ENCODE measurements at places on chromosomes 3 and 15.

DNA sequence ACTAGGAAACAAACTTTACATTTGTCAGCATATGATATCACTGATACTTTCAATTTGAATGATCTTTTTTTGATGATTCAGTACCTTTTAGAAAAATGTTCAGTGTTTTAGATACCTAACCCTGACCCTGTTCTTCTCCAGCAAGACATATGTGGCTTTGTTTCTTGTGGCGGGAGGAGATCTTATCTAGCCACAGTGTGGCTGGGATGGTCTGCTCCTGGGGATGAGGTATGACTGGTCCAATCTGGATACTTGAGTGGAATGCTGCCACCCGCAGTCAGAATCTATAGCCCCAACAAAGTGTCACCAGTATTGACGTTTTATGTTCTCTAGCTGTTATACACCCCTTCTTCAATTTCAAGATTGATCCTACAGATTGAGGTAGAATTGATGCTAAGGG, 439.0 kb upstream of the GOLIM4 start:
- DNase-seq: no peak

DNA sequence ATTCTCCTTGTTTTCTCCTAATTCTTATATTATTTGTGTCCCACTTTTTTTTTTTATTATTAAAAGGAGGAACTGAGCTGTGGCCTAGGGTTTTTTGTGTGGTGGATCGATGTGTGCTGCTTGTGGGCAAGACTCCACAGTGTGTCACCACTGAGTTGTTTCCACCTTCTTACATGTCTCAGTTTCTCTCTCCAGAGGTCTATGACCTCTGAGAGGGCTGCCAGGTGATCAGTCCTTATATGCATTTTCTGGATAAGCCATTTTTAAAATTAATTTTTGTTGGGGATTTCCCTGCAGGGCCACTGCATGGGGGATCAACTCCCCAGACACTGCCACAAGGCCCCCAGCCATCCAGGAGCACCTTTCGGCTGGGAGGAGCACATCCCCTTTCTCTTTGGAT, 27.8 kb downstream of the IQCF6 start:
- no peak for DNase-seq

- DNase-seq: no peak
These were observed at the start of gene SLCO2A1 for GRCh38 chr3:134029734-134030378. SLCO2A1 (minus strand) TSS chr3:134029925; CDS start chr3:134029802, 123 bp downstream.

- peak; percentile 29 for DNase-seq
These were observed 234.1 kb downstream of the RORA start for GRCh38 chr15:60994963-60995475.

GRCh38 chr15:29342201-29342600, 72.6 kb upstream of the NSMCE3 start:
- DNase-seq: no peak

GRCh38 chr3:1515882-1516281, 423.1 kb downstream of the CNTN6 start:
- no peak for DNase-seq

- DNase-seq: no peak
These were observed 197.2 kb upstream of the CTNNB1 start for GRCh38 chr3:41002104-41002503.

DNA sequence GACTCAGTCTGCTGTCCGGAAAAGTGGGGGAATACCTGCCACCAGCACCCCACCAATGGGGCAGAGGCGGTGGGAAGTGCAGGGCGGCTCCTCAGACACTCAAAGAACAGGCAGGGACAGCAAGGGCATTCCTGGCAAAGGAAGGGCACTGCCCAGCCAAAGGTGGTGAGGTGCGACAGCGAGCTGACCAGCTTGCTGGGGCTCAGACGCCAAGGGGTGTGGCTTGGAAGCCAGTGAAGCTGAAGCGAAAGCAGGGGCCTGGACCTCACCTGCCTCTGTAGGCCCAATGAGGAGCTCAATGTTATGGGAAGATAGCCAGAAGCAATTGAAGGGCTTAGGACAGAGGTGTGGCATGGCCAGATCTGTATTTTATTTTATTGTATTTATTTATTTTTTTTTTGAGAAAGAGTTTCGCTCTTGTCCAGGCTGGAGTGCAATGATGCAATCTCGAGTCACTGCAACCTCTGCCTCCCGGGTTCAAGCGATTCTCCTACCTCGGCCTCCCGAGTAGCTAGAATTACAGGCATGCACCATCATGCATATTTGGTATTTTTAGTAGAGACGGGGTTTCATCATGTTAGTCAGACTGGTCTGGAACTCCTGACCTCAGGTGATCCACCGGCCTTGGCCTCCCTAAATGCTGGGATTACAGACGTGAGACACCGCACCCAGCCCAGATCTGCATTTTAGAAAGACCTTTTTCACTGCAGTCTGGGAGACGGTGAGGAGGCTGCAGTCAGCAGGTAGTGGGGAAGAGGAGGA, 4.4 kb upstream of the LMAN1L start:
- no peak for DNase-seq

Data from globus pallidus (tissue), 1 donor.